ENCODE measurements at places on chromosomes 7 and 10.

DNA sequence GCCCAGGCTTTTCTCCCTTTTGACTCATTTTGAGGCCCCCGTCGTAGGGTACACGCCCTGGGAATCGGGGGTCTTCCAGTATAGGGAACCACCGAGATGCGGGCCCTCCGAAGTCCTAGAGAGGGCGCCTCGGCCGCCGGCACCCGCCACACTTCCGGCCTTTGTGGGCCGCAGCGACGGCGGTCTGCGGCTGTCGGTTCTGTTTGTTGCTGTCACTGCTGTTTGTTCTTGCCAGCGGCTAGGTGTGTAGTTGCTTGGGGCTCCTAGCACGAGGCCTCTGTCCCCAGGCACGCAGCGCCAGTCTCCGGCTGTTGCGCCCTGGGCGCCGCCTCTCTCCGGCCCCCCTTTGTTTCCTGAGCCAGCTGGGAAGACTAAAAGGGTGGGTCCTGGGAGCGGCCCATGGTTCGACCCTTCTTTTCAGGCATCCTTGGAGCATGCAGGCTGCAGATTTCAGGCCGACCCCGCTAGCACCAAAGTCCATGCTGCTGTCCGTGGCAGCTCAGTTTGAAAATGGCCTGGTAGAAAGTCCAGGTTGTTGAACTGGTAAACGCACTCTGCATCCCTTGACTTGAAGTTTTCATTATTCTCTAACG lies 17.8 kb upstream of the ZKSCAN1 start:
- peak; percentile 70 for DNase-seq

- DNase-seq, result no peak
Observed at GRCh38 chr10:70293169-70293843, 9.5 kb upstream of the NPFFR1 start.

GRCh38 chr7:2729893-2730716 lies 42.1 kb downstream of the AMZ1 start:
- no peak for DNase-seq

DNA sequence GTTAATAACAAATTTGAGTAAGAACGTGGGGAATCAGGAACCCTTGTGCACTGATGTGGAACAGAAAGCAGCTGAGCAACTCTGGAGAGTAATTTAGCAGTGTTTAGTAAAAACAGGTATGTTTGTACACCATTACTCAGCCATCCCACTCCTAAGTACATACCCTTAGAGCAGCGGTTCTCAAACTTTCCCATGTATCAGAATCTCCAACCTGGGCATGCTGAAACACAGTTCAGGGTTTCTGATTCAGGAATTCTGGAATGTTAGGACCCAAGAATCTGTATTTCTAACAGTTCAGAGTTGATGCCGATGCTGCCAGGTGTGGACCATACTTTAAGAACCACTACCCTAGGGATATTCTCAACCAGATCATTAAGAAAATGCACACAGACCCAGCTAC lies 5.1 kb downstream of the SGMS1 start:
- DNase-seq, result no peak

GRCh38 chr10:69501657-69502056 lies 50.4 kb downstream of the TSPAN15 start:
- no peak for DNase-seq

GRCh38 chr10:78510566-78511323 lies 477.1 kb downstream of the RPS24 start:
- no peak for DNase-seq

DNA sequence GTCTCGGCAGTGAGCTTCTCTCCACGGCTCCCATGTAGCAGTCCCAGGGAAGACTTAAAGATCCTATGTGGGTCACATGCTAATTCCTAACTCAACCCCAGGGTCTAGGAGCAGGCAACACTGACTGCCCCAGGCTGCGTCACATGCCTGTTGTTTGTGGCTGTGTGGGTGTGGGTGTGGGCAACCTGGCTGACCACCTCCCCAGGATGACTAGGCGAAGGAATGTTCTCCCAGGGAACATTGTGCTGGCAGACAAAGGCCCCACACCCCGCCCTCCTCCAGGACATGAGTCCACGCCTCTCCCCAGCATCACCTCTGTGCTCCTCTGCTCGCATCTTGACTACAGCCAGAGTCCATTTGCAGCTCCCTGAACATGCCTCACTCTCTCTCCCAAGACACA lies 30.3 kb downstream of the SLC29A3 start:
- no peak for DNase-seq

DNA sequence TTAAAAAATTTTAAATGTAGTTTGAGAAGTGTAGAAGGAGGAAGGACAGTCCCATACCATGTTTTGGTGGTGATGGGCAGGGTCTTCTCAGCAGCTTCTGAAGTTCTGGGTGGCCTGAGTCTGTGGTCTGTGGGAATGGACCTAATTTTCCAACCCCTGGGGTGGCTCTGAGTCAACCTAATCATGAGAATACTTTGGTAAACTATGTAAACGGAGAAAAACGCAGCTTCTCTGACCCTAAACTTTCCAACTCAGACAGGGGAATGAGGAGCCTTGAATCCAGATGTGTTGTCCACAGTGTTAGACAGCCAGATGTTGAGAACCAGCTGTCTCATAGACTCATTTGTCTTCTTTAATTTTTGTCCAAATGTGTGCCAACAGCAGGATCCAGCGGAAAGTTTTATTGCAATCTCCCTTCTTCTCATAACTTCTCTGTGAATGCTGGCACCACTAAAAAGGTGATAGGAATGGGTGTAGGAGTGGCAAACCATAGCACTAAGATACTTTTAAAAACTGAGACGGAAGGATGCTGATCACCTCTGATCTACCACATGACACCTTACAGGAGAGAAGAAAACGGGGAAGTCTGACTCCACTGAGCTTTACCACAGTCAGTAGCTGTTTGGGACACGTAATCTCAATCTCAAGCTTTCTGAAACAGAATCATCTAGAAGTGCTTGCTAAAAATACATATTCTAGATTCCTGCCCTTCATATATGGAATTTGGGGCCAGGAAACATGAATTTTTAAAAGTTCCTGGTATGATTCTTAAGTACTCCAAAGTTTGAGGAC lies 90.5 kb upstream of the PHYHIPL start:
- DNase-seq, result no peak

DNA sequence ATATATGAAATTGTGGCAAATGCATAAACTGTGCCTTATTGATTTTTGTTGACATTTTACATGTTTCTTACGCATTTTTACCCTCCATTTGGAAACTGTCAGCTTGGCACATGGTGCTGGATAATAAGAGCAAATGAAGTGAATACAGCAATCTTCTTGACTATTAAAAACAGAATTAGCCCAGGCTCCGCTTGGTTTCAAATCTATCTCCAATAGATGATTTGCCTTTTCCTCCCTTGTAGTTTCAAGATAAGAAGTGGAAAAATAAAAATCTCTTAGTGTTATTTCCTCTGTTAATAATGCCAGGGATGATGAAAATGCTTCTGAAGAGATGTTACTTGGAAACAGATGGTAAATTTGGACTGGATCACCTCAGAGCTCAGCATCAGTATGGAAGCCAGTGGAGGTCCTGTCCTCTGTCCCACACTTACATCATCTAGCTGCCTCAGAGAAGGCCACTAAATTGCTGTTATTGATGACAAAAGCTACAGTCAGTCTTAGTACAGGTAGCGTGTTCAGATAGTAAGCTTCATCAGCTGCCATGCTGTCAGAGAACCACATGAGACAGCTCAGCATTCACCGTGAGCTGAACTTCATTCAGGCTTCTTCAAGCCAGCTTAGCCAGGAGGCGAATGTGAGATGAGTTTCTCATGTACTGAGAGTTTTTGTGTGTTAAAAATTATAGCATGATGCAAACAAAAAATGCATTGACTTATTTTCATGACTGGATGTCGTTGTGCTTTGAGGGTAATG lies 246.8 kb downstream of the CELF2 start:
- DNase-seq, result no peak

GRCh38 chr10:76192694-76193320 lies 761.4 kb downstream of the LRMDA start:
- no peak for DNase-seq

- no peak for DNase-seq
Observed at GRCh38 chr7:95424716-95425115, 10.1 kb downstream of the PON2 start.

- DNase-seq, result no peak
Observed at GRCh38 chr7:127927348-127927696, 103.9 kb downstream of the LRRC4 start.

DNA sequence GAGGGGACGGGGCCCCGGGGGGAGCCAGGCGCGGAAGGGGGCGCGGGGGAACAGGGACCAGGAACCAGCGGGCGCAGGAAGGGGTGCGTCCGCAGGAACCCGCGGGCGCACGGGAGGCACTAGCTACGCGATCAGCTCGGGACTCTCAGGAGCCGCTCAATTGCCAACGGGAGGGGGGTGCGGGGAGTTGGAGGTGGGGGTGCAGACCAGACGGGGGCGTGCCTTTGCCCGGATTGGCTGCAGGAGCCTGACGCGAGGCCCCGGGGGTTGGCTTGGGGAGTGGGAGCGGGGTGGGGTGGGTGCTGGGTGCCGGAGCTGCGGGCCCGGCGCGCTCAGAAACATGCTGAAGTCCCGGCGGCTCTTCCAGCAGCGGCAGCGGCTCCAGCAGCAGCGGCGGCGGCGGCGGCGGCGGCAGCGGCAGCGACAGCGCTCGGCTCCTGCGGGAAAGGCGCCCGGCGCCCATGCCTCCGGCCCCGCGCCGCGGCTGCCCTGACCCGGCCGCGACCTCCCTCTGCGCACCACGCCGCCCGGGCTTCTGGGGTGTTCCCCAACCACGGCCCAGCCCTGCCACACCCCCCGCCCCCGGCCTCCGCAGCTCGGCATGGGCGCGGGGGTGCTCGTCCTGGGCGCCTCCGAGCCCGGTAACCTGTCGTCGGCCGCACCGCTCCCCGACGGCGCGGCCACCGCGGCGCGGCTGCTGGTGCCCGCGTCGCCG lies at the start of gene ADRB1:
Gene ADRB1, plus strand, starts transcription at position 335 of the 715 bp plus-strand sequence. Its CDS starts 267 bp downstream, at position 602.
- peak; percentile 22 for DNase-seq

DNA sequence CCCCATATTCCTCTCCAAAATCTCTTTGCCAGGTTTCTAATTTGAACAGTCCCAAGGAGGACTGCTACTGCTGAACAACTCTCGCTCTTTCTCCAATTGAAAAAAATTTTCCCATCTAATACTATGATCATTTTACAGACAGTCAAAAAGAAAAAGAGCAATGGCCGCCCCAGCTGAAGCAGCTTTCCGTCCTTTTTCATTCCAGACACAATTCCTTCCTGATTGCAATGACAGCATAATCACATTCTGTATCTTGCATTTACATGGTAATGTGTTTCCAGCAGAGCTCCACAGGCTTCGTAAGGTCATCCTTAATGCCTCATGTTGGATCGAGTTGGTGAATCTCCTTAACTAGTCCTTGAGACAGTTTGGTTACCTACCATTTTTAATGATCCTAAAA lies 45.0 kb upstream of the GSDME start:
- DNase-seq, result no peak

DNA sequence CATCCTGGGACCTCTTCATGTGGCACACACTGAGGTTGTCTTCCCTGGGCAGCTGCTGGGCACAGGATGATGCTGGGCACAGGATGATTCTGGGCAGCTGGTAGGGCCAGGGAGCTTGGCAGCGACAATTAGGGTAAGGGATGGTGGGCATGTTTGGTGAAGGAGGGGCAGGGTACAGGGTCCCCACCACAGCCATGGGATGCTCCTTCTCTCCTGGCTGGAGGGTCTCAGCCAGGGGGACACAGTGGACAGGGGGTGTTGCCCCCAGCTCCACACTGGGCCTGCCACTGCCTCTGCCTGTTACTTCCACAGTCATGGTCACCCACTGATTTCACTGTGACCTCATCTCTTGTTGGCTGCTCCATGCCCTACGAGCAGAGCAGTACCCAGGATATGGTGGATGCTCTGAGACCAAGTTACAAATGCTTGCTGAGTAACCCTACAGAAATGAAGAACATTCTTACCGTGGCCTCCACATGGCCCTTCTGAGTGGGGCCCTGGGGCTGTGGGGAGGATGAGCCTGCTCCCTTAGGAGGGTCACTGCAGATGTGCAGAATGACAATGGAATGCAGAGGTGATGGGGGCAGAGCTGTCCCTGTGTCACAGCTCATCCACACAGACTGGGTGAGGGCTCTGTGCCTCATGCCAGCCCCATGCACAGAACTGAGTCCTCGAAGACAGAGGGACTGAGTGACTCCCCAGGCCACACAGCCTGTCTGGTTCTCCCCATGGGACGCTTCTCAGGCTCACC lies 28.4 kb upstream of the RET start:
- DNase-seq, result no peak

DNA sequence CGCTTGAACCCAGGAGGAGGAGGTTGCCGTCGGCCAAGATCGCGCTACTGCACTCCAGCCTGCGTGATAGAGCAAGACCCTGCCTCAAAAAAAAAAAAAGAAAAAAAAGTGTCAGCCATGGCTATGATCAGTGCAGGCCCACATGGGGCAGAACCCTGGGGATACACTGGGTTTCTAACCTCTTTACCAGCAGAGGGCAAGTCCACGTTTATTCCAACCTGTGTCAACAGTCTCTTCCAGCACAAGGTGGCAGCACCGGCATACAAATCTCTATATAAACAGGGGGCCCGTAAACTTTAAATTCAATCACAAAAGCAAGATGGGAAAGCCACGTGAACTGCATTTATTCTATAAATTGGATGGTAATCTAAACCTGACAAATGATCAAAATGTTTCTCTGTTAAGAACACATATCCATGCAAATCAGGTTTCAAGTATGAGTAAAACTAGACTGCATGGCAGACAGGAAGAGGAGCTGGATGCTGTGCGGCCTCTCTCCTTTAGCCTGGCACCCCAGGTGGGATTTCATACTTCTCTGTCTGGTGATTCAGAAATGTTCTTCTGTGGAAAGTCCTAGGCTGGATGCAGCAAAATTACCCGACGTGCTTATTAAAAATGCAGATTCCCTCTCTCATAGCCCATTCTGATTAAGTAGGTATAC lies 60.0 kb upstream of the STEAP1B start:
- peak; percentile 59 for DNase-seq

GRCh38 chr7:79308192-79308591 lies 145.3 kb downstream of the MAGI2 start:
- DNase-seq, result no peak

DNA sequence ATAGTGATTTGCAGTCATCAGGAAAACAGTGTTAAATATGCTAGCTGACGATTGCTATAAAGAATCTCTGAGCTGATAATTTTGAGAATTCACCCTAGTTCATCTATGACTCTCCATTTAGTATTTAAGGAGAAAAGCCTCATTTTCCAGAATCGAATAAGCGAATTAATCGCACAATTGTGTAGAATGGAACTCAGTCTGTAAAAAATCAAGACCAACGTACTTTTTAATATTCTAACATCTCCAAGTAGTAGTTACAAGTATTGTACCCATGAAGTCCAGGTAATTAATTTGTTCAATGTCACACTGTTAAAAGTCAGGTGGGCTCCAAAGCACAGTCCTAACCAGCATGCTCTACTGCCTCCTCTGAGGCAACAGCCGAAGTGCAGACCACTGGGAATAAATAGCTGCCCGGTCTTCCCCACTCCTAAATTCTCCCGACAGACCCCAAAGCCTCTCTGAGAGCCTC lies 380 bp upstream of the AGBL3 start:
- DNase-seq, result no peak

GRCh38 chr7:50502001-50502684 lies 52.0 kb upstream of the FIGNL1 start:
- no peak for DNase-seq

DNA sequence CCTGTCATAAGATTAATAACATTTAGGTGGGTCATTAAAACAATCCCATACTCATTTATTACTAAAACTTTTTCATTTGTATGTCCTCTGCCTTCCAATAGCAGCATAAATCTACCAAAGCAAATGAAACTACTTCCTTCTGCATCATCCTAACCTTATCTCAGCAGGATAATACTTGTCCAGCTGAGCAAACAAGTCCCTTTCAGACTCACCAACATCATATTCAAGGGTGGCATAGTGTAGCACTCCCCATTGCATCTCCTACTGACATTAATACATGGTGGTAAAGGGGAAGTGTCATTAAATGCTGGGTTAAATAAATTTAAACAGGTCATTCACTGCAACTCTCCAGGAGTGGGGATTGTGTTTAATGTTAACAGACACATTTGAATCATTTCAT lies 3.4 kb upstream of the MINDY3 start:
- DNase-seq, result no peak
